ENCODE measurements at places on chromosomes 12 and 14. TPM values are rescaled to one million over a fixed set of nuclear protein-coding genes. Genes with fewer than 3 reads are reported as not detected.

- no peaks in the 10 kb centered on the region for H3K4me1 ChIP-seq
- no peaks in the 10 kb centered on the region for H3K36me3 ChIP-seq
- no peak overlapping the region for H3K4me3 ChIP-seq
- H3K27me3 ChIP-seq = no peaks in the 10 kb centered on the region
- no peak for DNase-seq
These were observed 61.1 kb downstream of the TPH2 start for GRCh38 chr12:71999795-72000194.

DNA sequence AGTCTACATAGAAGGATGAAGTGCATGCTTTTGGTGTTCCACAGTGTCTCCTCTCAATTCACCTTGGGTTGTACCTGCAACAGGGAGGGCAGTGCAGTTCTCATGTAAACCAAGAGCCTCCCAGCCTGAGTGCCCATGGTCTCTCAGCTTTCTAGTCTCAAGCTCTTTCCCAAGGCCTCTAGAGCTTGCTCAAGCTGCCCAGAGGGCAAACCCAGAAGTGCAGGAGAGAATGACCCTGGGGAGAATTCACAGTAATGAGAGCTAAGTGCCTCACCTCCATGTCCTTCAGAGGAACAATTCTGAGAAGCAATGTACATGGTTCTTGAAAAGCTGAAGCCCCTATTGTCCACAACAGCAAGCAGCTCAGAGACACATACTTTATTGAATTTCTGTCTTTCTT, 180.5 kb downstream of the BCAT1 start:
- H3K27ac ChIP-seq = no peak overlapping the region
- H3K4me3 ChIP-seq = no peak overlapping the region
- H3K36me3 ChIP-seq = no peaks in the 10 kb centered on the region
- no peak for DNase-seq

- H3K27me3 ChIP-seq = no peaks in the 10 kb centered on the region
- H3K36me3 ChIP-seq = peaks cover 54% of the 10 kb centered on the region
- peak overlapping the region; percentile 48 for H3K27ac ChIP-seq
These were observed 7.0 kb downstream of the HNRNPA1 start for GRCh38 chr12:54287261-54288157.

GRCh38 chr12:7460375-7461259, 16.7 kb upstream of the CD163L1 start:
- H3K36me3 ChIP-seq = no peaks in the 10 kb centered on the region
- no peak overlapping the region for H3K27ac ChIP-seq
- H3K27me3 ChIP-seq = no peaks in the 10 kb centered on the region
- DNase-seq = no peak
- H3K4me1 ChIP-seq = no peaks in the 10 kb centered on the region
- no peak overlapping the region for H3K4me3 ChIP-seq

The PRR4 gene
- total RNA-seq = 0.70 TPM

The GALNT4 gene
- 6.5 TPM for total RNA-seq

Data from CD8-positive, alpha-beta memory T cell (primary cell).